ENCODE measurements at places on chromosomes 16 and 17.
A peak's percentile ranks its signal among the peaks of the same experiment; 100 is the strongest.

DNA sequence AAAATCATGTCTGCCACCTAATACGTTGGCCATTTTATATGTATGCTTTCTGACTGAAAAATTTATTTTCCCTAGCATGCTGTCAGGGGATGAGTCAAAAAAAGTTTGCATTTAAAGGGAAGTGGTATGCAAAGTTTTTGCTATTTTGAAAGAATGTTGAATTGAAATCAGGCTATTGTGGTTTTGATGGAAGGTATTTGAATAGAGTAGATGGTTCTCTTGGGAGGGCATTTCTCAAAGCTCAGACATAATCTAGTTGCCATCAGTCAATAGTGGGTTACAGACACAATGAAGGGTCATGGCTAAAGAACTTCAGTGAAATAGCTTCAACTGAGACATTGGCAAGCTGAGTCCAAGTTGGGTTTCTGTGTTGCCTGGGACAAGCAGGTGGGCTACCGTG is 102.4 kb downstream of the MAP2K6 start:
- DNase-seq: no peak

GRCh38 chr17:82492643-82493225 is 26.8 kb upstream of the FOXK2 start:
- no peak for DNase-seq

GRCh38 chr17:76182016-76182764 is 41.1 kb upstream of the FOXJ1 start:
- DNase-seq: peak; percentile 71

- DNase-seq: no peak
Measured at GRCh38 chr17:58088624-58089023, 5.4 kb downstream of the DYNLL2 start.

GRCh38 chr17:17970699-17971430 is 1.3 kb downstream of the TOM1L2 start:
- DNase-seq: no peak

DNA sequence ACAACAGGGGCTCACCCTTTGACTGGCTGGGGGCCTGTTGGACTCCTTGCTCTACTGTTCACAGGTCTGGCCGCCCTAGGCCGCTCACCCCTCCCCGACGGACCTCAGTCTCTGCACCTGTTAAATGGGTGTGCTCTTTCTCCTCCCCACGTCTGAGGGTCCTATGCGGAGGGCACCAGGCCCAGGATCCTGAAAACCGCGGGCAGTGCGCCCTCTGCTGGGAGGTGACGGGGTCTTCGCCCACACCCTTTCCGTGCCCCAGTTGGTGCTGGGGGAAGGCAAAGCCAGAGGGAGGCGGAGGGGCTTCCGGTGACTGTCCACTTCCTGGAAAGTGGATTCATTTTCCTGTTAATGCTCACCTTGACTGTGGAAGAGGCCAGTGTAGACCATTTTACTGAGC is 1010.9 kb downstream of the KCNJ18 start:
- no peak for DNase-seq

DNA sequence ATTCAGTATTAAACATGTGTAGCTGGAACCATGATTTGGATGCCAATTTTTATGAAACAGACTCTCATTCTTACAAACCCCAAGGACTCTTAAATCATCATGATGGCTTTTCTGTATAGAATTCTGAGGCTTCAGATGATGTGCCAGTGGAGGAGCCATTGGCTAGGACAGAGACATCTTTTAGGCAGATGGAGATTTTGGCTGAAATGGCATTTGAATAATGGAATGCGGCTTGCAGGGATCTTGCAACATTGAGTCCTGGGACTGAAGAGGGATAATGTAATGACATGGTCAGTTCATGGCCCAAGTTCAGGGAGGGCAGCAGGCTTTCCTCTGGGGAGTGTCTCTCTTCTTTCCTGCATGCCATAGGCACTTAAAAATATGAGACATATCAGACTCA is 172.4 kb downstream of the ABCA8 start:
- DNase-seq: no peak

DNA sequence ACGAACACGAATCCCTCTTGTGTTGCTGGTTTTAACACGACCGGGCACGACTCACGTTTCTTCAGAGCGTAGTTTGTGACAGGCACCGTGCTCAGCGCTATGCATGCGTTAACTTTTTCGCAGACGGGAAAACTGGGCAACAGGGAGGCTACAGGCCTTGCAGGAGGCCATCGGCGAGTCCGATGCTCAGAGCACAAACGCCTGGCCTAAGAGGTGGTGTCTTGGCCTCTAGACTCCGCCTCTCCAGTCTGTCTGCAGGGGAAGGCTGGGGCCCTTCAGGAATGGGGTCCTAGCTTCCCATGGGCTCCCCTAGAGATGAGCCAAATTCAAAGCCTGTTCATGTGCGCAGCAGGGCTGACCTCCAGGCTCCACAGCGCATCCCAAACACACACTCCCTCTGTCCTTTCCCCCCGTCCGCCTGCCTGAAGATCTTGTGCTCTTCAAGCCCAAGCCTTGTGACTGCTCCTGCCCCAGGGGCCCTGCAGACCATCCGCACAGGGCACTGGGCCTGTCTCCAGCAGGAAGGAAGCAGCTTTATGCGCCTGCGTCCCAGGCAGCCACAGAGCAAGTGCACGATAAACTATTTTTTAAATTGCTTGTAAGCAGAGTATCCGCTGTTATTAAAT is 3.1 kb downstream of the CLCN7 start:
- no peak for DNase-seq

- DNase-seq: no peak
Measured at GRCh38 chr17:34703533-34703932, 124.2 kb downstream of the TMEM132E start.

DNA sequence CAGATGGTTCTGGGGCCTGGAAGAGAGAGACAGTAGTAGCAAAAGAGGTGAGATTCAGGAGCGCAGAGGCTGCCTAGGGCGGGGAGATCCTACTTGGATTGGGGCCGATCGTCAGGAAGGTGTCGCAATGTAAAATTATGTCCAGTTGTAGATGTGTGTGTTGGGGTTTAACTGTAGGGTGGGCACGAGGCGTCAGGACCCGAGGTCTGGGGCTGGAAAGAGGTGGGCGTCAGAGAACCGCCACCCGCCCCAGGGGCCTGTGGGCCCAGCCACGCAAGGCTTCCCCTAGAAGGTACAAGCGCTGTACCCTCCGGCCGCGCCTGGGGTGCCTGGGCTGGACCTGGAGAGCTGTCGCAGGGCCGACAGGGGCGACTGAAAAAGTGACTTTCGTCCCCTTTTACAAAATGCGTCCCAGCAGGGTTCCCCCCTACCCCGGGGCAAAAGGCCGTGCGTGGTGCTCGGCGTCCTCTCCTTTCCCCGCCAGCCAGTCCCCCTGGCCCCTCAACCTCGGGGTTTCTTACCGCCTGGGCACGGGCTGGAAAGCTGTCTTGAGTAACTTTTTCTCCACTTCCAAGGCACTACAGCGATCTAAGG is 2.8 kb downstream of the IRX3 start:
- no peak for DNase-seq

DNA sequence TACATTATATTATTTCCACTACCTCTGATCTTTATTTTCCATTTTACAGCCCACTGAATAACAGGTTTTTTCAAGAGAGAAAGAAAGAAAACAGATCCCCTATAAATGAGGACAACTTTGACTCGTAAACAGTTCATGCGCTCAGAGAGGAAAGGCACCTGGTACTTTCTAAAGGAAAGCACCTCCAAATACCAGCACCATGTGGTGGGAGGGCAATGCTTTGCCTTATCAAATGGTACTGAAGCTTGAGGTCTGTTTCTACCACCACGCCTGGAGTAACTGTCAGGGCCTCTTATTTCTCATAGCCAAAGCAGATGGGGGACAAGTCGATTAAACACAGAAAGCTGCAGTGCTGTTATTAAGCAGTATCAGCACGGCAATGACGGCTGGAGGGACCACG is 510.3 kb upstream of the ZFHX3 start:
- no peak for DNase-seq

- no peak for DNase-seq
Measured at GRCh38 chr16:65945493-65945892, 421.0 kb upstream of the CDH5 start.

DNA sequence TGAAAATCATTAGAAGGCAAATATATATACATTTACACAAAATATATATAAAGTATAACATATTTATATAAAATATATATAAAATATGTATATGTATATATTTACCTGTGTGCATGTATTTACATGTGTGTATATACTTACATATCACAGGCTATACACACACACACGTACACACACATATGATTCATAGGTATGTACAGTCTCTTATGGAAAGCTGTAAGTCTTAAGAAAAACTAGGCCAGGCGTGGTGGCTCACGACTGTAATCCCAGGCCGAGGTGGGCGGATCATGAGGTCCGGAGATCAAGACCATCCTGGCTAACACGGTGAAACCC is 14.7 kb downstream of the TOM1L2 start:
- no peak for DNase-seq

GRCh38 chr17:37791447-37792399 is 46.9 kb upstream of the HNF1B start:
- DNase-seq: no peak

DNA sequence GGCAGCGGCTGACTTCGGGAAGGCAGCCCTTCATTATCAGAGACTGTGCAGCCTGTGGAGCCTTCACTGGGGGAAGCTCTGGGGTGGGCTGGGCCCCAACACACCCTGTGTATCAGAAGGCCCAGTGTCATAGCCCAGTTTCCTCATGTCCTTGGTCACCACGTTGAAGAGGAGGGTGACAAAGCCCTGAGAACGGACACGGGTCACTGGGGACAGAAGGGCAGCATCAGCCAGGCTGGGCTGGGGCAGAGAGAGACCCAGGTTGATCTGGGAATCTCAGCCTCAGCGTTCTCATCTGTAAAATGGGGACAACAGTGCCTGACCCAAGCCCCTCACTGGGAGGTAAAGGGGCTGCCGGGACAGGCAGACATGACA is 19.3 kb downstream of the B9D1 start:
- no peak for DNase-seq

GRCh38 chr17:49397586-49397985 is 17.1 kb downstream of the PHB1 start:
- no peak for DNase-seq

DNA sequence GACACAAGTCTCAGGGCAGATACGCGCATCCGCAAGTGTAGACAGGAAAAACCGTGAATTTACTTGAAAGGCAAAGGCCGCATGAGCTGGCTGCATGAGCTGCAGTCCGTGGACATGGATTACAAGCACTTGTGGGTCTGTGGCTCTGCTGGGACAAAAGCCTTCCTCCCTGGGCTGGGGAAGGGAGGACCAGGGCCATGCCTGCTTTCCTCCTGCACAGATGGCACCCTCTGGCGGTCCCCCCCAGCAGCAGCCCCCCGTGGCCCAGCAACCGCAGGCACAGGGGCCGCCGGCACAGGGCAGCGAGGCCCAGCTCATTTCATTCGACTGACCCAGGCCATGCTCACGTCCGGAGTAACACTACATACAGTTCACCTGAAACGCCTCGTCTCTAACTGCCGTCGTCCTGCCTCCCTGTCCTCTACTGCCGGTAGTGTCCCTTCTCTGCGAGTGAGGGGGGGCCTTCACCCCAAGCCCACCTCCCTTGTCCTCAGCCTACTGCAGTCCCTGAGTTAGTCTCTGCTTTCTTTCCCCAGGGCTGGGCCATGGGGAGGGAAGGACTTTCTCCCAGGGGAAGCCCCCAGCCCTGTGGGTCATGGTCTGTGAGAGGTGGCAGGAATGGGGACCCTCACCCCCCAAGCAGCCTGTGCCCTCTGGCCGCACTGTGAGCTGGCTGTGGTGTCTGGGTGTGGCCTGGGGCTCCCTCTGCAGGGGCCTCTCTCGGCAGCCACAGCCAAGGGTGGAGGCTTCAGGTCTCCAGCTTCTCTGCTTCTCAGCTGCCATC is 1.7 kb upstream of the MRPL12 start:
- DNase-seq: no peak

DNA sequence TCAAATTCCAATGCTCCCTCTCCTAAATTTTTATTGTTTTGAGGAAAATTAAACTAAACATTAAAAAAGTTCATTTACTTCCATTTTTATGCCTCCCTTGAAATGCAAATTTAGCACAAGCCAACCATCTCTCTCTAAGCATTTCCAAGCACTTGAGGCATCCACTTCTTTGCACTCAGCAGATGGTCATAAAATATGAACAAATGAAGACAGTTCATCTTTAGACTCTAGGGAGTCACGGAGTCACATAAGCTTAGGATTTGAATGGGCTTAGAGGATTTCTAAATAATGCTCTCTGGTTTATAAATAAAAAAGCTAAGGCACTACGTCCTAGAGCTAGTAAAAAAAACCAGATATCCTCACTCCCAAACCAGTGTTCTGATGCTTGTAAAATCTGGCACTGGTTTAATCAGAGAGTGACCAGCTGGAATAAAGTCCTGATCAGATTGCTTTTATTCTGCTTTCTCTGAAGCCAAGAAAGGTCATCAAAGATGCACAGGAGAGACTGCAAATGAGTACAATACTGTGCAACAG is 204.2 kb downstream of the CA10 start:
- DNase-seq: no peak

- no peak for DNase-seq
Measured at GRCh38 chr17:74742153-74742515, 5.1 kb downstream of the RAB37 start.

DNA sequence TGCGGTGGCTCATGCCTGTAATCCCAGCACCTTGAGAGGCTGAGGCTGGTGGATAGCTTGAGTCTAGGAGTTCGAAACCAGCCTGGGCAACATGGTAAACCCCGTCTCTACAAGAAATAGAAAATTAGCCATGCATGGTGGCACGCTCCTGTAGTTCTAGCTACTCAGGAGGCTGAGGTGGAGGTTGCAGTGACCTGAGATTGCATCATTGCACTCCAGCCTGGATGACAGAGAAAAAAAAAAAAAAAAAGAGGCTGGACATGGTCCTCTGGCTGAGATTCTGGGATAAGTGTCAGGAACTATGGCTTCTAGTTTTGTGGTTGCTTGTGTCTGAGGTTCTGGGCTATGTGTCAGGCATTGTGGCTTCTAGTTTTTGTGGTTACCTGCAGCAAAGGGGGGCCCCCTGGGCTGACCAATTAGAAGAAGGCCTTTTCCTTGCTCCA is 7.0 kb downstream of the KSR1 start:
- DNase-seq: no peak

- no peak for DNase-seq
Measured at GRCh38 chr16:55835581-55835980, 2.7 kb upstream of the CES1 start.

DNA sequence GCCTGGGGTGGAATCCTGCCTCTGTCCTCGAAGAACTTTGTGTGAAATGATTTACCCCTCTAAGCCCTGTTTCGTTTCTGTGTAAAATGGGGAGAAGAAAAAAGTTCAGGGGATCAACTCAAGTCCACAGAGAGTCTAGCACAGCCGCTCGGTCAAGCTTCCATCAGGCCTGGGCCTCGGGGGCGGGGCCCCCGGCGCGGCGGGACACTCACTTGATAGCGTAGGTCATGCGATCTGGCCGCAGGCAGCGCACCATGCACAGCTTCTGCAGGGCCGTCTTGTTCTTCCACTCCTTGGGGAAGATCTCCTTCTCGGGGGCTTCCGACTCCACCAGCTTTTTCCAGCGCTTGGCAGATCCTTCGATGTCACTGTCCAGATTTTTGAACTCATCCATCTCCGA is 65.9 kb downstream of the PGS1 start:
- no peak for DNase-seq

Data from NCI-H1105 (cell line).